ENCODE measurements at places on chromosomes 3 and 15.

- DNase-seq, result no peak
Measured at GRCh38 chr3:108221393-108221792, 831 bp downstream of the IFT57 start.

DNA sequence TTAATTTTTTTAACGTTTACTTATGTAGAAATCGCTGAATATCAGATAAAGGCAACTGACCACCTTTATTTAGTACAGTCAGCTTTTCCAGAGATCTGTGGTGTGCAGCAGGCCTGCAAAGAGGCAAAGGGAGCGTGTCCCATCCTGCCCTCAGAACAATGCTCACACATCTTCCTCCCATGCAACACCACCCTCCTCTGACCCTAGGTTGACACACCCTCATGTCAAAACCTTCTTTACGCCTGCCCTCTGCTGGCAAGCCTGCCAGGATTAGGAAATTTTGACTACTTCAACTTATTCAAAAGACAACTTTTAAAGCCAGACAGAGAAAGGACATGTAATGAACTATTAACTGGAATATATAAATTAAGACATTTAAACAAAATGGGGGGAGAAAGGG is 513.7 kb downstream of the FOXP1 start:
- peak; percentile 88 for DNase-seq

DNA sequence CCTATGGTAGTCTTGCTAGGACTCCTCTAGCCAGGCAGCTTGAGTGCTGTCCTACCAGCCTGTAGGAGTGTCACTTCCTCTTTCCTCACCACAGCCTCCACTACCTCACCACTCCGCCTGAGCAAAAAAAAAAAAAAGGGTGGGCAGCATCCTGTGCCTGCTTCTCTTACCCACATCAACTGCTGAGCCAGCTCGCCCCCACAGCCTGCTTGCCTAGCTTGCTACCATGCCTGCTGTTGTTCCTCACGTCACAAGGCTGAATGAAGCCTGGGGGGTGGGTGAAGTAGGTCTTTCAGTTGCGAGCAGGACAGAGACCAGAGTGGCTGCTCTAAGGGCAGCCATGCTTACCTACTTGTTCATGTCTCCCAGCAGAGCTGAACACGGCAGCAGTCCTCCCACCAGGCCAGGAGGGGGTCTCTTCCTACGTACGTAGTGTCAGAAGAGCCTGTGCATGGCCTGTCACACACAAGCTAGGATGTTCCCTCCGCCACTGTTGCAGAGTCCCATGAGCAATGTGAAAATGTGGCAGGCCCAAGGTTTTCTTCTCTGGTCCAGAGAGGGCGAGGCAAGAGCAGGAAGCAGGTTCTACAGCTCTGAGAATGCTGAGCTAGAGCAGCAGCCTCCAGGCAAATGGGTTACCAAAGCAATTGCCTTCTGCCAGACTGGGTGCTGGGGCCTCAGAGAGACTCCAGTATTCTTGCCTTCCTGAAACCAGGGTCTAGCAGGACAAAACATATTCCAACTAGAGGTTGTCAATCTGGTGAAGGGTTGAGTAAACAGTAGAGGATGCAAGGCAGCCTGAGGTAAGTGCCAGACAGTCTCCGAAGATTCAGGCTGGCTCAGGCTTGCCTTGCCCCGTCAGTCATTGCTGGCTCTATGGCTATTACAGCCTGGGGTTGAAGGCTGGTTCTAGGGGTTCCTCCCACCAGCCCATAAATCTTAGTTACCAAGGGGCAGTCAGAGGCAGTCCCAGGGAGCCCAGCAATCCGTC is 8.1 kb downstream of the PPM1M start:
- peak; percentile 96 for DNase-seq

GRCh38 chr3:194623449-194624290 is 9.5 kb downstream of the TMEM44 start:
- no peak for DNase-seq

GRCh38 chr3:179421500-179421899 is 29.8 kb downstream of the GNB4 start:
- no peak for DNase-seq

DNA sequence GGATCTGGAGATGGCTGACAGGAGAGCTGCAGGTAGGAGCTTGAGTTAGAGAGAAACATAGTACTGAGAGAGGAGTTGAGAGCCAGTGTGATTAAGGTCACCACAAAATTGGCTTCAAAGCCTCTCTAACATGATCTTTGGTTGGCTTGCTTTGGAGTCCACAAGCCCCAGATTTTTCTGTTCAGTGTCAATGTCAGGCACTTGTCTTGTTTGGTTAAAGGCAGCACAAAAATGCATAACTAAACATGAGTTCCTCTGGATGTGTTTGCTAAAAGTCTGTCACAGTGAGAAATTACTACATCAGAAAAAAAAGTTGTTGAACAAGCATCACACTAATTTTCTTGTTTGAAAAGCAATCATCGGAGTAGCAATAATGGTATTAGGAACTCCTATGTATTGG is 440.5 kb downstream of the NTRK3 start:
- no peak for DNase-seq

DNA sequence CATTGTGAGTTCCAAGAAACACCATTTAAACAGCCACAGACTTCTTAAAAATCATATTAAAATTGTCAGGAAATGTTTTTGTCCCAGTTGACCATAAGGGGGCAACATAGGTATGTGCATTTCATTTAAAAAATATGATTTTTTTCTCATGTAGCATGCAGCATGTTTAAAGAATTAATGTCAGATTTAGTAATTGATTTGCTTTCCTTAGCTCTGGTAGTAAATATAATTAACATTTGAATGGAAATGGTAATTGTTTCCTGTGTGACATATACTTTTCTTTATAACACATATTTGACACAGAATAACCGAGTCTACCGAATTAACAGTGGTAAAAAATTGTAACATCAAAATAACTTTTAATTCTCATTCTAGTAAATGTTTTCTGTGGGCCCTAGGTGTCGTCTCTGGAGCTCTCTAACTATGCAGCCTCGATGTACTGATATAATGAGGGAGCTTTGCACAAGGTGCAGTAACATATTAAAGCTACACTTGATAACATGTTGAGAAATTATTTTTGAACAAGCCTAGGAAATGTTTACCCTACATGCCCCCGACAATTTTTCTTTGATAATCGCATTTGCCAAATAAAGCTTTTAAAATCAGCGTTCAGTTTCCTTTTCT is 34.9 kb downstream of the NXPE3 start:
- DNase-seq, result no peak

DNA sequence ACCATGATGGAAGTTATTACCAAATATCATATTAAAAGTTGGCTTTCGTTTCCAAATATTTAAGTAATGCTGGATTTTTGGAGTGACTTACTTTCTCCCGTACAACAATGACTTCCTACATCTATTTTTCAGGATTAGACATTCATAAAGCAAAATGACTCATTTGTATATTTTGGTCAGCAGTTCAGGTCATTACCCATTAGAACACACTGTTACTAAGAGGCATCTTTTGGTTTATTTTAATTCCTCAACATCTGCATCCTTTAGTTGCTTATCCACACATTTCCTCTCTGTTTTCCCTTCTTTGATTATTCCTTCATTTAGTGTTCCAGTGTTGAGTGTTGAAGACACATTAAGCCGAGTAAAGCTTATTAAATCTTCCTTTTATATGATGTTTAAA is 348.2 kb downstream of the NAALADL2 start:
- no peak for DNase-seq

DNA sequence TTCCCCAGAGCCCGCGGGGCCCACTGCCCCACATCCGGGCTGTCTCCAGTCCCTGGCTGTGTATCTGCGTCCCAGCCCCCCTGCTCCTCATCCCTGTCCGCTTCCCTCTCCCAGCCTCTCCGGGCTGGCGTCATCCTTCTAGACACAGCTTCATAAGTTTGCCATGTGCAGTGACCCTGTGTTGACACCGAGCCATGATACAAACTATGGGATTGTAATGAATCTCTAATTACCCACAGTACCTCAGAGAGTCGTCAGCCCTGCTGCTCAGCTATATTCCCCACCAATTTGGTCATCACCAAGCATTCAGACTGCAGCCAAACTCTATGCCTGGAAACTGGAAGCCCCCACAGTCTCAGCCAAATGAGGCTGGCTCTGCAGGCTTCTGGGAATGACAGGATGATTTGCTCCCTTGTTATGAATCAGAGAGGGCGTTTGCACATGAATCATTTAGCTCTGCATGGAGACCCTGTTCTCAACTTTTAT is 466.1 kb upstream of the ATP11B start:
- DNase-seq, result no peak

DNA sequence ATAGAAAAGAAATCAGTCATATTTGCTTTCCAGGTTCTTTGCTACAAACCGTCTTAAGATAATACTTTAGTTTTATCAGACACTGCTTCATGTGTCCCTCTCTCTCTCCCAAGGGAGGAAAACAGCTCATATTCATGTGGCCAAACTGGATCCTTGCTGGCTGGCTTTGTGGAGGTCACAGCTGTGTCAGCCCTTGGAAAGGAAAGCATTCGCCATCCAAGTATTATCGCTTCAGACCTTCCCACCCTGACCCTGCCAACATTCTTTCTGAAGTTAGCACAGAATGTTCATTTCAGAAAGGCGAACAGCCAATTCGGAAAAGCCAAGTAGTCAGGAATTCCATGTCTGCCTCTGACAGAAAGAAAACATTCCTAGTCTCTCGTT is 213.6 kb downstream of the FEZF2 start:
- no peak for DNase-seq

DNA sequence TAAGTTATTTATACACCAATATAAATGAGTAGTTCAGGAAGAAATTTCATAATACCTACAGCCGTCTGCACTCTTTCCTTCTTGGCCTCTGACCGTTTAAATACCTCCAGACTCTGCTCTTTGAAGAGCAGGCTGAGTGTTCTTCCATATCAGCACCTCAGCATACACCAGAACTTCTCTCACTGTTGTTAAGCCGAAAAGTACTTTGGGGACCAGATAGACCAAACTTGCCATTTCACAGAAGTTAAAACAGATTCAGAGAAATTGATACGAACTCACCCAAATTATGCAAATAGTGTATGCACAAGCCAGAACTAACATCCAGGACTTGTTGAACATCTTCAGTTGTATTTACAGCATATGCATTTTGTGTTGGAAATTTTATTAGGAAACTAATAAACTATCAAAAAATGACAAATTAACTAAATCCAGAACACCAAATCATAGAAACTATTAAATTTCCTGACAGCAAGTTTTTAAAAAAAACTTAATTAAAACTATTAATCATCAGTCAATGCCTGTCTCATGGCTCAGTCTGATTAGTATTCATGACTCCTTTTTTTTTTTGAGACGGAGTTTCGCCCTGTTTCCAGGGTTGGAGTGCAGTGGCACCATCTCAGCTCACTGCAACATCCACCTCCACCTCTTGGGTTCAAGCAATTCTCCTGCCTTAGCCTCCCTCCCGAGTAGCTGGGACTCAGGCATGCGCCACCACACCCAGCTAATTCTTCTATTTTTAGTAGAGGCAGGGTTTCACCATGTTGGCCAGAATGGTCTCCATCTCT is 24.1 kb downstream of the CGGBP1 start:
- no peak for DNase-seq

- peak; percentile 78 for DNase-seq
Measured at GRCh38 chr3:46845860-46846623, 17.2 kb downstream of the MYL3 start.

DNA sequence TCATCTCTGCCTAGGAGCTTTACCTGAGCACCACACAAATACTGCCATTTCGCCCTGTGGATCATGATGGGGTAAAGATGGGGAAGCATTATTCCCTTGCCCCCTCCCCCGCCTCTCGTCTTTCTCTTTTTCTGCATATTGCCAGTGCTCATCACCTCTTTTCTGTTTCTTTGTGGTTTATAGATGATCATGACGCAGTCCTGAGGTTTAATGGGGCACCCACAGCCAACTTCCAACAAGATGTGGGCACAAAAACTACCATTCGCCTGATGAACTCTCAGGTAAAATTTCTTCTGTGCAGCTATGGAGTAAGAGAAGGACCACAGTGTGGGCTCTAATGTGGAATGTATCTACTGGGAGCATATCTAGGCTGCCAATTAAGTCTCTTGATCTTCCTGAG is 88.2 kb downstream of the RPL39L start:
- DNase-seq, result peak; percentile 48

DNA sequence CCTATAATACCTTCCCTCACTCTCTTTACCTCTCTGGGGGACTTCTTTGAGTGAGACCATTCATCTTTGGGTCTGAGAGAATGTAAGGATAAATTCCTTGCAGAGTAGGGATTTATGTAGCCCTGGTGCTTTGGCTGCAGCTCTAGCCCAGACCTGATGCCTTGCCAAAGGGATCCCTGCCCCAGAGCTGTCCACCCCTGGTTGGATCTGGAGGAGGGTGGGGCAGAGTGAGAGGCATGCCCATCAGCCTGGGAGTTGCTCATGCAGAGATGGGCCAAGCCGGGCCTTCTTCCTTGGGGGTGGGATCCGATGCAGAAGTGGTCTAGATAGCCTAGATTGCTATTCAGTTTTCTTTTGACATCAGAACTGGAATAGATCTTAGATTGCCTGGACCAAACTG is 31.5 kb downstream of the RTP1 start:
- no peak for DNase-seq

DNA sequence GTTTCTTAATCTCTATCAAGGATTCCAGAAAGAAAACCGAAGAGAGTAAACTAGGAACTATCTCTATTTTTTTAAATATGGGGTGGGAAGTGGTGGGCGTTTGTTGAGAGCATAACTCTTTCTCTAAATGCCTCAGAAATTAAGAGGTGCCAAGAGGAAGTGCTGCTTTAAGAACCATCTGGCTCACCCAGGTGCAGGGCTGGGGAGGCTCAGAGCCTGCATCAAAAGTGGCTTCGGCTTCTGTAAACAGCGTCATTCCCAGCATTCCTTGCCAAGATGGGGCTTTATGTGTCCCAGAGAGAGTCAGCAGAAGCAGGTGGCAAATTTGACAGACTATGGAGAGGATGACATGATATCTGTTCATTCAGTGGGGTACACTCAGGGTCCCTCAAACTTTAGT is 123.3 kb upstream of the BFSP2 start:
- DNase-seq, result peak; percentile 2

- DNase-seq, result no peak
Measured at GRCh38 chr3:71076361-71077002, 507.0 kb downstream of the FOXP1 start.

DNA sequence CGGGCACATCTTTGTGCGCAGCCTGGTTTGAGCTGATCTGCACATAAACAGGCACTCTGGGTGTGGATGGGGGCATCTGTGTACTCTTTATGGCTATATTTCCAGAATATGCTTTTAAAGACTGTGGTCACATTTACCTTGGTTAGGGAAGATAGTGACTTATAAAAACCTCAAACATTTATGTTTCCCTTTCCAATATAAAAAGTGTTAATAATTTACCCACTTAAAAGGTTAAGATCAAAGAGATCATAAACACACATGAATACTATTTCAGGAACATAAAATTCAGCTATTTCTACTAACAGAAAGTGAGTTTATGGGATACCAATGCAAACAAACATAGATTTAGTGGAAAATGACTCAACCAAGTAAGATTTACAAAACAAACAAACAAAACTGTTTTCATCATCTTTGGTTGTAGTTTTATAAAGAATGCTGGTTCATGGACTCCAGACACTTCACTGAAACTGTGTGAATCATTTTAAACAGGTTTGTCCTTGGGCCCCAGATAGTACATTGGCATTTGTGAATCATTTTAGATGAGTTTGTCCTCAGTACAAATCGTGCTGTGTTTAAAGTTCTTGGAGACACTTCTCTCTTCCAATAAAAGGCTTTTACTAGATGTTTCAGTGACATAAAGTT is 253.5 kb upstream of the CTDSPL start:
- DNase-seq, result no peak
